ENCODE measurements at places on chromosomes 12 and 14.

DNA sequence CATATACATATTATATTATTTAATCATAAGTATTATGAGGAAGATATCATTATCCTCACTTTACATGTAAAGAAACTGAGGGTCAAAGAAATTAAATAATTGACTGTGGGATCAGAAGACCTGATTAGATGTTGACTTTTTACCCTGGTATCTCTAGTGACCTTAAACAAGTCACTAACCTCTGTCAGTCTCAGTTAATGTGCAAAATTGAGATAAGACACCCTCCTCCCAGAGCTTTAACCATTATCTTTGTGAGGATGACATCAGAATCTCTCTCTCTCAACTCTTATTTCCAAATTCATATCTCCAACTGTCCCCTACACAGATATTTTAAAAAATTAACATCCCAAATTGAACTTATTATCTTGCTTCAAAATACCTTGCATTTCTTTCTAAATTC is 177.8 kb downstream of the KLHL28 start:
- no peak overlapping the region for H3K4me3 ChIP-seq
- no peaks in the 10 kb centered on the region for H3K4me1 ChIP-seq
- no peaks in the 10 kb centered on the region for H3K36me3 ChIP-seq
- DNase-seq: no peak

DNA sequence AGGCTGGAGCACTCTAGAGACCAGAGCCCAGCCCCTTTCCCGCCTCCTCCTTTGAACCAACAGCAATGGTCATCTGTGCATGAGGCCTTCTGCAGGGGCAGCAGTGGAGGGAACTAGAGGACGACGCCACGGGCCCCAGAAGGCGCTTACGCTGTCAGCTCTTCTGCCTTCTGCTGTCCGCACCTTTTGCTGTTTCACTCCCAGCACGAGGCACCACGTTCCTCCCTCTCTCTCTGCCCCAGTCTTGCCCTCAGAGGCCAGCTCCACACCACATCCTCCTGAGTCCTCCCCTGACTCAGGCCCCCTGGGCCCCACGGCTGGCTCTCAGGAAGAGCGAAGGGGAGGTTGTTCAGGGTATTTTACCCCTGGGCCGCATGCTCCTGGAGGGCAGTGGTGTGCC is 15.5 kb downstream of the MMAB start:
- no peaks in the 10 kb centered on the region for H3K27me3 ChIP-seq
- no peak overlapping the region for H3K4me3 ChIP-seq
- no peak overlapping the region for H3K27ac ChIP-seq
- no peak for DNase-seq
- no peaks in the 10 kb centered on the region for H3K36me3 ChIP-seq
- no peaks in the 10 kb centered on the region for H3K4me1 ChIP-seq

DNA sequence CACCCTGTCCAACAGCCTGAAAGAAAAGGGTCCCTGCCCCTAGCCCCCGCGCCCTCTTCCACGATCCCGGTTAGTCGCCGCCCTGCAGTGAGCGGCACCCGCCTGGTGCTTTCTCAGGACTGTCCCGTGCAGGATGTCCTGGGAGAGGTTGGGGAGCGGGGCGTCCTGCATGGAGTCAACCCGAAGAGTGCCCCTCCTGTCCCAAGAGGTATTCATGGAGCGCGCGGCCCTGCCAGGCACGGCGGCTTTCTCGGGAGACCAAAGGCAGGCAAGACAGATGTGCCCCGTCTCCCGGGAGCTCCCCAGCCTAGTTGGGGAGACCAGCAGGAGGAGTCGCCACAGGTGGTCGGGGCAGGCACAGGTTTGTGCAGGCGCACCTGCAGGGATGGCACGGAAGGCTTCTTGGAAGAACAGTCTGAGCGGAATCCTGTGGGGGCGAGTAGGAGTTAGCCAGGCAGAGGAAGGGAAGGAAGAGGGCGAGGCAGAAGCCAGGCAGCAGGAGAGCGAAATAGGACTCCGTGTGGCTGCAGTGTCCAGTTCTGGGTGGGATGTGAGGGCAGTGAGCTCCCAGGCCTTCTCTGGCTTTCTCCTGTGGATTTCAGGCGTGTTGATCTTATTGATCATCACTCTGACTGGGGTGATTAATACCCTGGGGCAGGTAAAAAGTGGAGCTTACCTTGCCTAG is 723 bp downstream of the SIVA1 start:
- peak overlapping the region; percentile 97 for H3K4me3 ChIP-seq
- no peaks in the 10 kb centered on the region for H3K27me3 ChIP-seq
- H3K27ac ChIP-seq: peak overlapping the region; percentile 26
- H3K36me3 ChIP-seq: no peaks in the 10 kb centered on the region
- DNase-seq: peak; percentile 50
- H3K4me1 ChIP-seq: peaks cover 10% of the 10 kb centered on the region

- peak; percentile 11 for DNase-seq
- H3K27ac ChIP-seq: no peak overlapping the region
- H3K4me3 ChIP-seq: no peak overlapping the region
- no peaks in the 10 kb centered on the region for H3K36me3 ChIP-seq
- peaks cover 12% of the 10 kb centered on the region for H3K4me1 ChIP-seq
- H3K27me3 ChIP-seq: no peaks in the 10 kb centered on the region
These were observed 103.0 kb upstream of the NTF3 start for GRCh38 chr12:5328669-5329517.

- DNase-seq: peak; percentile 52
- no peak overlapping the region for H3K4me3 ChIP-seq
- H3K27ac ChIP-seq: no peak overlapping the region
- peaks cover 34% of the 10 kb centered on the region for H3K27me3 ChIP-seq
- peaks cover 12% of the 10 kb centered on the region for H3K4me1 ChIP-seq
These were observed 4.7 kb upstream of the KRT77 start for GRCh38 chr12:52708010-52708409.

DNA sequence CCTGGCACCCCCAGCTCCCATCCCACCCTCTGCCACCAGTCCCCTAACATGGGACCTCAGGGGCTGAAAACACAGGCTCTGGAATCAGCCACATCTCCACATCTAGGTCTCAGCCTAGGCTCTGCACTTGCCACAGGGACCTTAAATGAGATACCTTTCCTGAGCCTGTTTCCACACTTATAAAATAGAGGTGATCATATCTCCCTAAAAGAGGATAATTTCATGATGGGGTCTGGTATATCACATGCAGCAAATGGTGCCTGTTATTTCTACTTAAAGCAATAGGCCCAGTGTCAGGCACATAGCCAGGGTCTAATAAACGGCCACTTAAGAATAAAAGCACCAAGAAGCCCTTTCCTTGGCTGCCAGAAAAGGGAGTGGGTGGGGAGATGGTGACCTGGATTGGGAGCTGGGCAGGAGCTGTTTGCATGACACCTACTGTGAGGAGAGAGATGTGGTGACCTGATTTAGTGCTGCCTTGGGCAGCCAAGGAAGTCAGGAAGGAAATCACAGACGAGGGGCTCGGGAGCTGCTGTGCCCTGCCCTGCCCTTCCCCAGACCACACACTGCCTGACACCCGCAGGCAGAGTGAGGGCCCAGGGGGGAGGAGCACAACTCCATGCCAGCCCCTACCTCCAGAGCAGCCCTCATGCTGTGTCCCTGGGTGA is 71.2 kb downstream of the IRF2BPL start:
- H3K36me3 ChIP-seq: no peaks in the 10 kb centered on the region
- peaks cover 37% of the 10 kb centered on the region for H3K4me1 ChIP-seq
- DNase-seq: no peak
- no peak overlapping the region for H3K27ac ChIP-seq
- no peak overlapping the region for H3K4me3 ChIP-seq
- no peaks in the 10 kb centered on the region for H3K27me3 ChIP-seq

DNA sequence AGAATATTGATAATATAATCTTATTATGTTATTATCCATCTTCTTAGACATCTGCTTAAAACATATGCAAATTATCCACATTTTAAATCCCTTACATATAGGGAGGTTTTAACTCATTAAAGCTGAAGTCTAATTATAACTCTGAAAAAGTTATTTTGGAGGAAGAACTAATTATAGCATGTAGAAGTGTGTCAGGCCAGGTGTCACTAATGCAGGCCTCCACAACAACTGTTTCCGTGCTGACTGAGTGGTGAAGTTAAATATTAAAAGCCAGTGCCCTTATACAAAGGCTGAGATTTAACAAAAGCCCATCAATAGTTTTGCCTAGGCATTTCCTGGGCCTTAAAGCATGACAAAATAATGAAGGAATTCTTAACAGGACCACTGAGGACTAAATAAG is 157.4 kb downstream of the LRRK2 start:
- DNase-seq: no peak
- H3K4me1 ChIP-seq: no peaks in the 10 kb centered on the region
- H3K36me3 ChIP-seq: no peaks in the 10 kb centered on the region
- no peak overlapping the region for H3K4me3 ChIP-seq

GRCh38 chr14:82438436-82438835 is 904.8 kb upstream of the SEL1L start:
- no peak overlapping the region for H3K27ac ChIP-seq
- H3K4me1 ChIP-seq: no peaks in the 10 kb centered on the region
- no peaks in the 10 kb centered on the region for H3K36me3 ChIP-seq
- H3K4me3 ChIP-seq: no peak overlapping the region

DNA sequence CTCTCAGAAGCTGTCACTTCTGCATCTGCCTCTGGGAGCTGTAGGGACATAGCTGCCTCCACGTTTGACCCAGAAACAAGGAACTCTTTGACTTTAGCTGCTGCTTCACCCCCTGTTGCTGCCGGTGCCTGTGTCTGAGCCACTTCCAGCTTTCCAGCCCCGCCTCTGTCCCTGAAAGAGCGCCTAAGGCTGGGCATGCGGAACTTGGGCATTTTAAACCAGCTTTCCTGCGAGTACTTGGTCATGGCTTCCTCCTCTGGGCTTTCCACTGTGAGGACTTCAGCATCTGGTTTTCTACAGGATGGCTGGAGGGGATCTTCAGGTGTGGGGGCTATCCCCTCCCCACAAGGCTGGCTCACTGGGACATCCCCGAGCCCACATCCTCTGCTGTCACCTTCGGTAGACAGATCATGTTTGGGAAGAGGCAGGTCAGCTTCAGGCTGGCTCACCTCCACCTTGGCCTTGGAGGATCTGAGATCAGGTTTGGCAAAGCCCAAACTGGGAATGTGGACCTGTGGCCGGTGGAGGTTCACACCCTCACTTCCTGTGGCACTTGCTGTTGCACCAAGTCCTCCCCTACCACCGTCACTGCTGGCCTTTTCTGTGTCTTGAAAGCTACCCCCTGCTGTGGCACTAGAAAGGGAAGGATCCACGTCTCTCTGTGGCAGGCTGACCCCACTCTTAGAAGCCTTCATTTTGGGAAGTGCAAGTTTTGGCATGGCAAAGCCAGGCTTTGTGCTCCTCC is 15.2 kb downstream of the PLD4 start:
- no peak overlapping the region for H3K27ac ChIP-seq
- H3K4me3 ChIP-seq: no peak overlapping the region
- H3K4me1 ChIP-seq: no peaks in the 10 kb centered on the region
- H3K36me3 ChIP-seq: no peaks in the 10 kb centered on the region

DNA sequence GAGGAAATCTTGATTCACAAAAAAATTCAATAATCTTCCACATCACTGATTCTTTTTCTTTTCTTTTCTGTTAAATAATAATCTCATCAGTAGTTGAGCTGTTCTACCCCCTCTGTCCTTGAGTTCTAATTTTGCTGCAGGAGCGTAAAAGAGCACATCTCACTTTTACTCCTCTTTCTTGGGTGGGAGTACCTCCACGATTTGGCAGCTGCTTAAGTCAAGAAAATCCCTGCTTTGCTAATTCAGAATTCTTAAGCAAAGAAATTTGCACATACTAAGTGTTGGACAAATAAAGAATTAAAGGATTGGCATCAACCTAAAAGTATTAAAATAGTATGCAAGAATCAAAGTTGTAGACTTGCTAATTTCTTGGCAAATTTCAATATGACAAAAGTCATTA is 128.8 kb downstream of the PRKD1 start:
- H3K4me1 ChIP-seq: peaks cover 9% of the 10 kb centered on the region
- H3K27me3 ChIP-seq: no peaks in the 10 kb centered on the region
- DNase-seq: no peak
- no peak overlapping the region for H3K4me3 ChIP-seq
- H3K36me3 ChIP-seq: no peaks in the 10 kb centered on the region
